NCI-H82 (cell line): ENCODE measurements at places on chromosomes 5 and 9.

GRCh38 chr5:68533051-68533450 lies 317.5 kb downstream of the PIK3R1 start:
- DNase-seq = no peak

GRCh38 chr5:134003064-134003816 lies 1.5 kb downstream of the VDAC1 start:
- DNase-seq = peak; percentile 49

- no peak for DNase-seq
Measured at GRCh38 chr9:95218773-95219172, 98.7 kb downstream of the FANCC start.

- DNase-seq = peak; percentile 49
Measured at GRCh38 chr5:36877667-36878391, 1.3 kb downstream of the NIPBL start.

DNA sequence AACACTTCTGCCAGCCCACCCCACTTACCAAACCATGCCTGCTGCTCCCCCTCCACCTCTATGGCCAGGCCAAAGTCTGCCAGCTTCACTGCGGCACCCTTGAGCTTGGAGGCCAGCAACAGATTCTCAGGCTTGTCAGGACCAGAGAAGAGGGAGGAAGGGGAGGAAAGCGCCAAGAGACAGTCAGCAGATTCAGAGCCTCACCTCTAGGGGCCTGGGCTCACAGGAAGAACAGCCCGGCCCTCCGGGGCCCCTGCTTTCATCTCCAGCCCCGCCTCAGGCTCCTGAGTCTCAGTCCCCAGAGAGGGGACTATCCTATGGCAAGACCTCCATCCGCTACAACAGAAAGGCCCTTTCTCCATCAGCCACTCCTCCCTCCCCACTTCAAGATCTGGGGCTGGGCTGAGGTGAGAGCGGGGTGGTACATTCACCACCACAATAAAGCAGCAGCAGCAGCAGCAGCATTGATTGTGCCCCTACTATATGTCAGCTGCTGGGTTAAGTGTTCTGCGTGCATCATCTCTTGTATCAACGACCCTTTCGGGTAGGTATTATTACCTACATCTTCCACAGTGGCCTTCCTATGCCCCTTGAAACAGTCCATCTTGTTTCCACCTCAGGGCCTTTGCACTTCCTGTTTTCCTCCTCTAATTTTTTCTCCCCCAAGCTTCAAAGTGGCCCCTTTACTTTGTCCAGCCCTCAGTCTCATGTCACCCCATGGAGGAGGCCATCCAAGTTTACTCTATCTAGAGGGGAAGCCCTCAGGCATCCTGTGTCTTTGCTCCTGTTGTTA lies 36.0 kb downstream of the CAMK2A start:
- DNase-seq = no peak

- no peak for DNase-seq
Measured at GRCh38 chr5:41161271-41161670, 52.1 kb downstream of the C6 start.

GRCh38 chr5:174115226-174115625 lies 69.7 kb downstream of the NSG2 start:
- DNase-seq = no peak

DNA sequence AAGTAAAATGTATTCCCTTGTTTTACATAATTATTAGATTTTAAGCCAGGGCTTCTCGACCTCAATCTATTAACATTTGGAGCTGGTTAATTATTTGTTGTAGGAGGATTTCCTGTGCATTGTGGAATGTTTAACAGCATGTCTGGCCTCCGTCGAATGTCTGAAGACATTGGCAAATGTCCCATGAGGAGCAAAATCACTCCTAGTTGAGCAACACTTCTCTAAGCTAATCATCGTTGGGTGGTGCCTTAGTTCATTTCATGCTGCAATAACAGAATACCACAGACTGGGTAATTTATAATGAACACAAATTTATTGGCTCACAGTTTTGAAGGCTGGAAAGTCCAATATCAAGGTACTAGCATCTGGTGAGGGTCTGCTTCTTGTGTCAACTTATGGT lies 13.4 kb upstream of the VPS13A start:
- DNase-seq = no peak

DNA sequence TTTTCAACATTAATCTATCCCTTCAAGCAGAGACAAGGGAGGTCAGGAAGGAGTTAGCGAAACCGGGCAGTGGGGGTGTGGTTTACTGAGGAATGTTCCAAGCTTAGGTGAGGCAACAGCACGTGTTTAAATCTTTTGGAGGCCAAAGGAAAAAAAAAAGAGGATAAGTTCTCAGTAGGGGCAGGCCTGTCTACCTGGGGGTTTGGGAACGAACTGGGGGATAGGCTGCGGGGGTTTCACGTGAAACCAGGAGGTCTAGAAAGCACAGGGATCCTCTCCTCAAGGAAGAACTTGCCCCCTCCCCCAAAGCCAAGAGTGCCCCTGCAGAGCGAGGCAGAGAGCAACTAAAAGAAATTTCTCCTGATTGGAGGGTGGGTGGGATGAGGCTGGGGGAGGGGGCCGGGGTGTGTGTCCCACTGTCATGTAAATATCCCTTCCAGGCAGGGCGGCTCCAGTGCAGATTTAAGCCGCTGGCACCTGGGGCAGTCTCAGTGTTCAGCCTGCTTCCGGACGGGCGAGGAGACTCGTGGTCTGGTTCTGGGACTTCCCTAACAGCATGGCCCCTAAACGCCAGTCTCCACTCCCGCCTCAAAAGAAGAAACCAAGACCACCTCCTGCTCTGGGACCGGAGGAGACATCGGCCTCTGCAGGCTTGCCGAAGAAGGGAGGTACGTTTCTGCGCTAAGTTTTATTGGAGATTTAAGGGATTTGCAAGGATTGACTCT lies 5.5 kb upstream of the SET start:
- DNase-seq = peak; percentile 85

DNA sequence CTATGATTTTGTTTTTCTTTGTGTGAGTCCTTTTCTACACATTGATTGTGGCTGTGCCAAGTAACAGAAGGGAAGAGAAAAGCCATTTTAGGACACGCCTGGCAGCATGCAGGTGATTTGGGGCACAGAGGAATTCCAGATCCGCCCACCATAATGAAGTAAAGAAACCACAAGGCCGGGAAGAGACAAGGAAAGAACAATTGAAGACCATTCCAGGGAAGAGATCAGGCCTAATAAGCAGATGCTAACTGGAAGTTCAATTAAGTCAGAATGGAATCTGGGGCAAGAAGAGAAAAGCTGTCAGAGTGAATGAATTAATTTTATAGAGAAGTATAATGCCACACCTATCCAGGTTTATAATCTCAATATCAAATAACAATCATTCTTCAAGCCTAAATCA lies 110.2 kb upstream of the ISL1 start:
- DNase-seq = no peak

GRCh38 chr5:135825373-135826220 lies 8.9 kb upstream of the SLC25A48 start:
- DNase-seq = no peak

DNA sequence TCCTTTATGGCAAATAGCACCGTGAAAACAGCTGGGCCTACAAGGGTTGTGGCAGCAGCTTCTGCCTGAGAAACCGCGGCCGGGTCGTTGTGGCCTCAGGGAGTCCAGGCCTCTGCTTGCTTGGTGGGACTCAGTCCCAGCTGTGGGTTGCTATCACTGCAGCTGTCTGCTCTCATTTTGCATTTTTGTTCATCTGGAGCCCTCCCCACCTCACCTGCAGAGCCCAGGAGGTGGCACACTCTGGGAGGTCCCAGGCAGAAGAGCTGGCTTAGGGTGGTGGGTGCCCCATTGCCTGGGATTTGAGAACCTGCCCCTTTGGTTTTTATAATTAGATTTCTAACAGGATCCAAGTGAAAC lies 138.4 kb downstream of the GADD45G start:
- DNase-seq = no peak

DNA sequence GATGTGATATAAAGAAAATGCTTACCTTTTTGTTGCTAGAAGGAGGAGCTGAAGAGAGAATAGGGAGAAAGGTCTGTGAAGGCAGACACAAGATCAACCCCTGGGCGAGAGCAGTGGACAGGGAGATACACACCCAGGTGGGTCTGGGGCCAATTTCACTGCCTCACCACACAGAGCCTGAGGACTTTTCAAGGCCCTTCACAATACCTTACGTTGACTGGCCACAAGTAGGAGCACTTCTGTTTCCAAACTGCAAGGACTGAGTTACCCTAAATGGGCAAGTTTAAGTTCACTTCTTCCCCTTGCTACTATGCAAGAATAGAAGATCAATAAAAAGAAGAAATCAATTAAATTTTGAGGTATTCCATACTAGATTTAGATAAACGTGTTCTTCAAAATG lies 174.5 kb upstream of the SLC12A2 start:
- DNase-seq = peak; percentile 76

DNA sequence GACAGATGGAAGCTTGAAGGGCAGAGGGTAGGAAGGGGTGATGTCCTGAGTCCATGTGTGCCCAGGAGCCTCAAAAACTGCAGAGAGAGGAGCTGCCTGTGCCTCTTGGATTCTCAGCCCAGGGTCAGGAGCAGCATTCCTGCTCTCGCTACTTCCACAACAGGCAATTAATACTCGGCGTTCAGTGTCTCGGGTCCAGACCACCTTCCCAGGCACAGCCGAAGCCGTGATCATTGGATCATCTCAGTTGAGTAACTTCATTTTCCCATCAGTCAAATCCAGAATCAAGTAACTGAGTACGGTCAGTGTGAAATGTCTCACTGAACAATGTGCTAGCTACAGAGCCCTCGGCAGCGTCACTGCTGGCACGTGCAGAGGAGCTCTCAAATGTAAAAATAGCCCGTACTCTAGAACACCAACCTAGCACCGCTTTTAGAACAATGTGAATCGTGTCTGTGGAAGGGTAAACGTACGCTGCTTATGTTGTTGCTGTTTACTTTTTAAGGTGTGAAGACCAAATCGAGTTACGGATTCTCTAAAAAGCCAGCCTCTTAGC lies 63.5 kb upstream of the IRX4 start:
- DNase-seq = no peak

- no peak for DNase-seq
Measured at GRCh38 chr9:17881371-17881770, 302.5 kb downstream of the SH3GL2 start.

DNA sequence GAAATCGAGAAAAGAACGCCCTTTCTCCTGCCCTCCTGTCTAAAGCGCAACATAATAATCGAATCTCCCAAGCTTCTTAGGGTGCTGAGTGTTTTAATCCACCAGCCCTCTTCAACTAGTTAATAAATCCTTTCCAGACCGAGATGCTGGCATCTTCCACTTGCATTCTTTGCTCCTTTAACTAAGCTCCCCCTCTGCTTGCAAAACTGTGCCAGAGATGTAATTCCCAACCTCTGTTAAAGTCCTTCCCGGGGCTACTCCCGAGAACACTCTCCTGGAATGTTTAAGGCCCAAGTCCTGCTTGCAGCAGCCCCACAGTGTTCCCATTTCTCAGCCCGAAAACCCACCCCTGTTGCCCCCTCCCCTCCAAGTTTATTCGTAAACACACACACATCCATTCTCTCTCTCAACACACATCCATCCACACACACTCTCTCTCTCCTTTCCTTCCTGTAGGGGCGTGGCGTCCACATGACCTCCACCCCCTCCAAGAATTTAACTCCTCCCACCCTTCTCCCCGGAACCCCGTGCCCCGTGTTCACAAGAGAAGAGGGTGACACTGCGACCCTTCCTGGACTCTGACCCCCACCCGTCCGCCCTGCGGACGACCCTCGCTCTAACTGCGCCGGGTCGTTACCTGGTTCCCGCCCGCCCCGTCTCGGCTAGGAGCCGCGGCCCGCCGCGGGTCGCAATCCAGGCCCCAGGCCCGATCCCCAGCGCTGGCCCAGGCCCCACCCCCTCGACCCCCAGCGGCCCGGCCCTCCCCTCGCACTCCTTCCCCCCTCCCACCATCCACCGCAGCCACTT lies 7.0 kb upstream of the MGAT1 start:
- DNase-seq = peak; percentile 93

- no peak for DNase-seq
Measured at GRCh38 chr5:78286290-78286689, 8.2 kb downstream of the AP3B1 start.

GRCh38 chr5:134091626-134092121 lies 22.8 kb upstream of the TCF7 start:
- DNase-seq = no peak

GRCh38 chr5:77952636-77953212 lies 176.6 kb upstream of the TBCA start:
- DNase-seq = no peak

DNA sequence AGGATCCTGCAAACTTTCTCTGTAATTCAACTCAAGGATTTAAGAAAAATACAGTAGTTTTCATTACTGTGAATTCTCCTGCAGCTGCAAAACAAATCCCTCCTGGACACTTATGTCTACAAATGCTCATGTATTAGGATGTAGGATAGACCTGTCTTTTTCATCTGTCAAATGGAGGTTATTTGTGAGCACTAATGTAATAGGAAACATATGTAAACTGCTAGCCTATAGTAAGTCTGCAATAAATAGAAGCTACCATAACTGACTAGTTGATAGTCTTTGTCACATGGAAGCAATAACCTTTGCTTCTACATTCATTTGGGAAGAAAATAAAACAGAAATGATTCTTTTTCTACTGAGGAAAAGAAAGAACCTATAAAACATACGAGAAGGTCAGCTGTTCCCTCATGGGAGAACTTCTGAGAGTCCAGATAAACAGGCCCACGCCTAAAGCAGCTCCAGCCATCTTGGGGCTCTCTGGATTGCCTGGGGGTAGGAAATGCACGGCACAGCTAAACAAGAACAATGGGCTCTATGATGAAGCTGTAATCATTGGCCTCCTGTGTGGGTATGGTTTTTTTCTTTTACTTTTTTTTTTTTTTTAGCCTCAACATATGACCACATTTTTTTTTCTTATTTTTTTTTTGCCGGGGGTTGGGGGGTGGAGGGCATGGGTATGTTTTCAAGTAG lies 6.2 kb downstream of the KCNV2 start:
- no peak for DNase-seq

DNA sequence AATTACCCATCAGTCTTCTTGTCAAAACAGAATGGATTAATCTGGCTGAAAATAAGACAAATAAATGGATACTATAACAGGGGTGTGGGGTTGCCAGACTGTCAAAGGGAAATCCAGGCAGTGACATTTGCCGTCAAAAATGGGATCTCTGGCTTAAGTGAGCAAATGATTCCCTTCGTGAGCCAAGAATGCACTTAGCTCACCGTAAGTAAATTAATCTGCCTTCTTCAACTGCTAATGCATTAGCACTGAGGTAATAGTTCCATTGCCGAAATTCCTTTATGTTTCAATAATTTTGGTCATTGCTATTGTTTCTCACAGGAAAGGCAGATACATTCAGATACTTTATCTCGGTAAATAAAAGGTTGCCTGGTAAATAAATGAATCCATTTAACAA lies 377.8 kb downstream of the KIAA0825 start:
- DNase-seq = peak; percentile 74
